GM12878 (cell line): ENCODE measurements at places on chromosomes 4 and X. TPM values are rescaled to one million over a fixed set of nuclear protein-coding genes. Genes with fewer than 3 reads are reported as not detected.

GRCh38 chrX:10892621-10893225 is 218.4 kb upstream of the HCCS start:
- H3K27ac ChIP-seq: no peak overlapping the region
- H3K4me1 ChIP-seq: no peaks in the 10 kb centered on the region

The PAGE5 gene
- not detected in 2 replicates for total RNA-seq

The CENPE gene
- 35.6 and 42.6 TPM in 2 replicates for total RNA-seq

DNA sequence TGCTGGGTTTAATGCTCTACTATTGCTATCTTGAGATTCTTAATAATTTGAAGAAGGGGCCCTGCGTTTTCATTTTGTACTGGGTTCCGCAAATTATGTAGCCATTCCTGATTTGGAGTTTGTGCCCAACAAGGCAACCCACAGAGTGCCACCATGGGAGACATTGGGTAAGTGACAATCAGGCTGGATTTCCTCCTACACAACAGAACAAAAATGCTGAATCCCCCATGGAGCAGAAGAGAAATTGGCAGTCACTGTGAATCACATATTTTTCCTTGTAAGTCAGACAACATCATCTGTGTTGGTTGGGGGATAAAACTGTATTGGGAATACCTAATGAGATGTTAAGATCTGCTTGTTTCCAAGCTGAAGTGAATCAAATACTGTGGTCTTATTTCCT is 80.9 kb downstream of the CNGA2 start:
- no peak for DNase-seq
- H3K27me3 ChIP-seq: no peaks in the 10 kb centered on the region
- H3K4me1 ChIP-seq: no peaks in the 10 kb centered on the region
- no peak overlapping the region for H3K4me3 ChIP-seq

The CXorf49 gene
- not detected in 2 replicates for total RNA-seq
